ENCODE measurements at places on chromosomes 1 and 21. TPM values are rescaled to one million over a fixed set of nuclear protein-coding genes. Genes with fewer than 3 reads are reported as not detected.

GRCh38 chr21:17848228-17848627 is 29.1 kb upstream of the C21orf91 start:
- peak; percentile 98 for DNase-seq

DNA sequence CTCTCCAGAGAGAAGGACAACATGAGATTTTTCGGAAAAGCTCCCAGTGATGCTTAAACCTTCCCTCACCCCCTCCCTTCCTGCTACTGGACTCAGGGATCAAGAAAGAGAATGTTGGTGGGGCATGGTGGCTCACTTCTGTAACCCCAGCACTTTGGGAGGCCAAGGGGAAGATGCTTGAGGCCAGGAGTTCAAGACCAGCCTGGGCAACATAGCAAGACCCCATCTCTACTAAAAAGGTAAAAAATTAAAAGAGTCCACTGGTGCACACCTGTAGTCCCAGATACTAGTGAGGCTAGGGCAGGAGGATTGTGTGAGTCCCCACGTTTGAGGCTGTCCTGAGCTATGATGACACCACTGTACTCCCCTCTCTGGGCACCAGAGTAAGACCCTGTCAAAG is 162.9 kb upstream of the RAB4A start:
- DNase-seq, result no peak

DNA sequence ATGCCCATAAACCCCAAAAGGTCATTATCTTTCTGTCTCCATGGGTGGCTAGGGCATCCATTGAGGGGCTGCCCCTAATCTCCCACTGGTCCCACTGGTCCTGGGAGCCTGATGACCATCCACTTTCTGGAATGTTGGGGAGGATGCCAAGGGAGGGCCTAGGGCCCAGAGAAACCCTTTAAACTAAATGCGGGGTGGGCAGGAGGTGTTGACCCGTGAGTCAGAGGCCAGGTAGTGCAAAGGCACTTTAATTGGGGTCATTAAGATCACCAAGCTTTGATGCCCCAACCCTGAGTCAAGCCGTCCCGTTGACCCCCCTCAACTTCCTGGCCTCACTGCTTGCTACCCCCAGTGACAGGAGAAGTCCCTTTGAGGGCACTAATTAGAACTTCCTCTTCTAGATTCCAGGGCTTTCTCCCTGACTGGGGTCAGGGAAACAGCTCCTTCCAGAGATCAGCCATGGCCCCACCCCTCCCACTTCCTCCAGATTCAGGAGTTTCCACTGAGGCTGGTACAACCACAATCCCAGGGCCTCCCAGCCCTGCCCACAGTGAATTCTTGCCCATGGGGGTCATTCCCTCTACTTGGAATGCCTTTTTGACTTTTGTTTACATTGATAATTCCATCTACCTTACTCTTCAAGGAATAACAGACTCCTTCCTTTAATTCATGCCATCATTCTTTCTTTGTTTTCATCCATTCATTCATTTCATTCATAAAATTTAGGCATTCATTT is 15.5 kb upstream of the SERINC2 start:
- DNase-seq, result peak; percentile 71

DNA sequence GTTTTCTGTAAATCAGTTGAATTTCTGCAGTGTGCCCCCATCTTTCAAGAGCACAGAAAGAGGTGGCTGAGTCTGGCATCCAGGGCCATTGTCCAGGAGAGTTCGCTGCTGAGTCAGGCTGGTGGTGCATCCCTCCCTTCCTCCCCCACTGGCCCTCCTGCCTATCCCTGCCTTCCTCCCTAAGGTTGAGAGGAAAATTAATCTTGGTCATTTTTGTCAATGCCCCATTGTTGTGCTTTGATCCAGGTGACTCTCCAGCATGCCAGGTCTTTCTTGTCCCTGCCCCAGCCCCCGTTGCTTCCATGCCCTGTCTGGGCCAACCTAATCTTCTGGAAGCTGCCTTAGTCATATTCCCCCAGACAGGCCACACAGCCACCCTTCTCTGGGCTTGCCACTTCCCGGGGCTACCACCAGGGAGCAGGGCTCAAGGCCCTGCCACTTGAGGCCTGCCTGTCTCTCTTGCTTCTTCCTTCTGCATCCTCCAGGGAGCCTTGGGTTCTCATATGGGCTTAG is 26.6 kb downstream of the PROK1 start:
- DNase-seq, result no peak

- DNase-seq, result peak; percentile 96
Observed at GRCh38 chr1:208219659-208220282, 24.4 kb downstream of the PLXNA2 start.

GRCh38 chr1:207069061-207069460 is 16.0 kb downstream of the PFKFB2 start:
- DNase-seq, result no peak

- no peak for DNase-seq
Observed at GRCh38 chr1:172244865-172245264, 175.6 kb upstream of the C1orf105 start.

The VTCN1 gene
- total RNA-seq, result not detected

The APOBEC4 gene
- not detected for total RNA-seq

The PDPN gene
- not detected for total RNA-seq
